ENCODE measurements at places on chromosomes 12 and 14. TPM values are rescaled to one million over a fixed set of nuclear protein-coding genes. Genes with fewer than 3 reads are reported as not detected.

- peaks cover 11% of the 10 kb centered on the region for H3K4me1 ChIP-seq
- H3K27ac ChIP-seq: no peak overlapping the region
- no peak for DNase-seq
- H3K27me3 ChIP-seq: no peaks in the 10 kb centered on the region
Observed at GRCh38 chr14:24857277-24857676, 192.7 kb downstream of the STXBP6 start.

DNA sequence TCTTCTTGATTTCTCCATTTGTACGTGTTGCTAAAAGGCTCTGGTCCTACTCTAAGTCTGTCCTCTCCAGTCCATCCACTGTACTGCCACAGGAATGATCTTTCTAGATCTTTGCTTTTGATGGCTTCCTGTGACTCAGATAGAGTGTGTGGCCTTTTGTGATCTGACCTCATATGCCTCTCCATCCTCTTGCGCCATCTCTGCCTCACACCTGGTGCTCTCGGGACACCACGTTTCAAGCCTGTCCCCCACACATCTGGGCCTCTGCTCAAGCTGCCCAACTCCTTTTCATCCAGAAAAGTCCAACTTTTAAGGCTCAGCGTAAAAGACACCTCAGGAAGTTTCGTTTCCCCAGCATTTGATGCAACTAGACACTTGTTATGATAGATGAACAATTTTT, 39.0 kb downstream of the DCAF4 start:
- DNase-seq: no peak
- H3K4me3 ChIP-seq: no peak overlapping the region
- H3K27me3 ChIP-seq: no peaks in the 10 kb centered on the region
- H3K36me3 ChIP-seq: no peaks in the 10 kb centered on the region
- no peaks in the 10 kb centered on the region for H3K4me1 ChIP-seq

DNA sequence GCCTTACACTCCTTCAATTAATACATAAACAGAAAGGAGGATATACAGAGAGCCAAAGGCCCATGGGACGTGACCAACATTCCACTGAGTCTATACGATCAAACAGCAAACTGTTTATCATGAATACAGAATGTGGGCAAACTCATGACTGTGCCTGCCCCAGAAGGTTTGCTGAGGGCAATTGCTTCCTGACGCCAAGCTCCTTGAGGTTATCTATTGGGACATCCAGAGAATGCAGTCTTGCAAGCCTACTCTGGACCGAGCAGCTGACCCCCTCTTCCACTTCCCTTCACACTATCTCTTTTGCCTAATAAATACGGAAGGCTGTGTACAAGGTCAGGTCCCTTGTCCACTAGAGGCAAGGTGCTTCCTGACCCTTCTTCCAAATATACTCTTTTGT, 18.5 kb upstream of the SLC10A1 start:
- no peaks in the 10 kb centered on the region for H3K36me3 ChIP-seq
- H3K4me3 ChIP-seq: no peak overlapping the region
- no peaks in the 10 kb centered on the region for H3K4me1 ChIP-seq
- no peak overlapping the region for H3K27ac ChIP-seq
- H3K27me3 ChIP-seq: no peaks in the 10 kb centered on the region
- no peak for DNase-seq

DNA sequence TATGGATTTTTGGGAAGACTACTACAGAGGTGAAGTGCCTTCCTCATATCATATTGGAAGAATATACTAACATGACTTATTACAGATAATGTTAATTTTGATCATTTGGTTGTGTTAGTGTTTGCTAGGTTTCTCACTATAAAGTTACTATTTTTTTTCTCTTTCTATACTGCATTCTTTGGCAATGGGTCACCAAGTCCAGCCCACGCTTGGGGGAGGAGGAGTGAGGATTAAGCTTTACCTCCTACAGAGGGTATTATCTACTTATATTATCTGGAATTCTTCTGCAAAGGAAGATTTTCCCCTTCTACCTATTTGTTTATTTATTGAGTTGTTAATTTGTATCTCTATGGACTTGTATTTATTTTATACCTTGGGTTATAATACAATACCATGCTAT, 31.5 kb downstream of the SCN8A start:
- no peak overlapping the region for H3K4me3 ChIP-seq
- no peaks in the 10 kb centered on the region for H3K36me3 ChIP-seq

The OR11G2 gene
- total RNA-seq: not detected

The ERG28 gene
- 4.2 TPM for total RNA-seq

The EEF1AKMT3 gene
- total RNA-seq: 9.3 TPM

DNA sequence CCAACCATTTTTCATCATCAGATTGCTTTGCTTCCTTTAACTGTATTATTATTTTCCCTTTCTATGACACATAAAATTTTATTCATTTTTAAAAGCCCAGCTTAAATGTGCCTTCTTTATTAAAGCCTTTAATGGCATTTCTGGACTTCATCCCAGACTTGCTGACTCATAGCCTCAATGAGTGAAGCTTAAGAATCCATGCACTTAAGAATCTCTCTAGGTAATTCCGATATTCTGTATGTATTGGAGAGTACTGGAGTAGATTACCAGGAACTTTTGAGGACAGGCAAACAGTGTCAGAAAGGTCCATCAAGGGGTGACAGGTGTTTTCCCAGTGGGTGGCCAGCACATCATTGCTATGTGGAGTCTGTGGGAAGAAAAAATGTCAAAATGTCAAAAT, 107.9 kb downstream of the PTPRQ start:
- H3K27ac ChIP-seq: no peak overlapping the region
- no peaks in the 10 kb centered on the region for H3K36me3 ChIP-seq
- no peak for DNase-seq
- no peaks in the 10 kb centered on the region for H3K4me1 ChIP-seq

The FLRT2 gene
- total RNA-seq: 102 TPM

GRCh38 chr14:86646696-86647690, 1117.0 kb downstream of the FLRT2 start:
- no peaks in the 10 kb centered on the region for H3K4me1 ChIP-seq
- no peaks in the 10 kb centered on the region for H3K27me3 ChIP-seq
- no peak for DNase-seq
- no peak overlapping the region for H3K27ac ChIP-seq

All from pancreas (tissue), 10 donors.